ENCODE measurements at places on chromosomes 7 and 10.

- DNase-seq: no peak
Observed at GRCh38 chr10:124353896-124354295, 64.8 kb downstream of the OAT start.

DNA sequence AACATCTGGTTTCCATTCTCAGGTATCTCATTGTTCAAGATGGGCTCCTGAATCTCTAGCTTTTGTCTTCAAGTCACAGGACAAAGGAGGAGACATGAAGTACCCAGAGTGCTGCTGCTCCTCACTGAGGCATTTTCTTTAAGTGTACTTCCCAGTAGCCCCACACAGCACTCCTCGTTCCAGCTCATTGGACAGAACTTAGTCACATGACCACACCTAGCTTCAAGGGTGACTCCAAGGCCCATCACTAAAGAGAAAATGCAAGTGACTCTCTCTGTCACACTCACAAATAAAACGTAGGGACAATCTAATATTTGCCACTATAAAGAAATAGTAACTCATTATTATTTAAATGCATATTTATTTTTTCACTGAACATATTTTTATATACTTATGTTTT is 58.3 kb upstream of the NEUROD6 start:
- DNase-seq: no peak

DNA sequence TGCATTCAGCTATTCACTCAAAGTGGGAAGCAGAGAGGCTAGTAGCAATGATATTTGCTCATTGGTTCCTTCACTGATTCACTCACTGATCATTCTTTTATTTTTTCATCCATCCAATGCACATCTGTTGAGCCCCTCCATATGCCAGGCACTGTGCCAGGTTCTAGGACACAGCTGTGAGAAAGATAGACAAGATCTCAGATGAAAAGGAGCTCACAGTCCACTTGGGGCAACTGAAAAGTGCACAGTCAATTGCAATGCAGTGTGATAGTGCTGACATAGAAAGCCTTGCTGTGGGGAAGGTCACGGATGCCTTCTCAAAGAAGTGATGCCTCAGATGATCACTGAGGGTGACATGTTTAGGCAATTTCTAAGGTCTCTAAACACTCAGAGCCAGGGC is 262.3 kb downstream of the PTEN start:
- DNase-seq: no peak

GRCh38 chr10:116589926-116590325 is 833 bp upstream of the PNLIPRP1 start:
- DNase-seq: no peak

DNA sequence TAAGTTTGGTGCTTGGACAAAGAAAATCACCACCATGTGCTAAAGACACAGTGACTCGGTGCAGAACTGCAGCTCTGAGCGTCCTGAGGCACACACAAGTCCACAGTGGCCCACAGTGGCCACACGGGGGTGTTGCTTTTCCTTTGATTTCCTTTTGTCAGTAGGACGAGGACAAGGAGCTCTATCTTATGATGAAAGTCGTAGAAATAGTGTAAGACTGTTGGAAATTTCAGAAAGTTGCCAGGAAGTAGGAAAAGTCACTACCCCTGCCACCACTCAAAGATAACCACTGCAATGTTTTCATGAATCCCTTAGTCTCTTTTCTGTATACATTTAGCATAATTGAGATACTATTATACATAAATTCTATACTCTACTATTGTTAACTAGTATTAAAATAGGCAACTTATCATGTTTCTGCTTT is 146.0 kb downstream of the TNS3 start:
- DNase-seq: peak; percentile 57

DNA sequence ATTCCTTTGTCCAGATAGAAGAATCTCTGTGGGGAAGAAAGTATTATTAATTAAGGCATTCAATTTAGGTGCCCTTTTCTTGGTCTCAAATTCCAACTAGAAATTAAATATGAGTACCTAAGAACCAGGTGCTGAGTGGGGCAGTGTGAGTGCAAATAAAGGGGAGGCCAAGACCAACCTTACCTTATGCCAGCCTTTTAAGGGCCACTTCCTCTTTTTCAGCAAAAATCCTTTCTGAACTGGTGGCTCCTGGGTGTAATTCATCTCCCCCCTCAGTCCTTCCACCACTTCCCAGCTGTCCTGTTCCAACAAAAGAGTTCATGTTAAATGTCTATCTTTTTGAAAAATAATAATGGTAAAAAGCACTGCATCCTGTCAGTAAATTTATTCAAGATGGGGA is 108.2 kb downstream of the OSBPL3 start:
- no peak for DNase-seq

GRCh38 chr7:12327922-12328321 is 75.7 kb downstream of the VWDE start:
- no peak for DNase-seq

GRCh38 chr10:77531441-77532001 is 106.1 kb downstream of the KCNMA1 start:
- DNase-seq: peak; percentile 62

DNA sequence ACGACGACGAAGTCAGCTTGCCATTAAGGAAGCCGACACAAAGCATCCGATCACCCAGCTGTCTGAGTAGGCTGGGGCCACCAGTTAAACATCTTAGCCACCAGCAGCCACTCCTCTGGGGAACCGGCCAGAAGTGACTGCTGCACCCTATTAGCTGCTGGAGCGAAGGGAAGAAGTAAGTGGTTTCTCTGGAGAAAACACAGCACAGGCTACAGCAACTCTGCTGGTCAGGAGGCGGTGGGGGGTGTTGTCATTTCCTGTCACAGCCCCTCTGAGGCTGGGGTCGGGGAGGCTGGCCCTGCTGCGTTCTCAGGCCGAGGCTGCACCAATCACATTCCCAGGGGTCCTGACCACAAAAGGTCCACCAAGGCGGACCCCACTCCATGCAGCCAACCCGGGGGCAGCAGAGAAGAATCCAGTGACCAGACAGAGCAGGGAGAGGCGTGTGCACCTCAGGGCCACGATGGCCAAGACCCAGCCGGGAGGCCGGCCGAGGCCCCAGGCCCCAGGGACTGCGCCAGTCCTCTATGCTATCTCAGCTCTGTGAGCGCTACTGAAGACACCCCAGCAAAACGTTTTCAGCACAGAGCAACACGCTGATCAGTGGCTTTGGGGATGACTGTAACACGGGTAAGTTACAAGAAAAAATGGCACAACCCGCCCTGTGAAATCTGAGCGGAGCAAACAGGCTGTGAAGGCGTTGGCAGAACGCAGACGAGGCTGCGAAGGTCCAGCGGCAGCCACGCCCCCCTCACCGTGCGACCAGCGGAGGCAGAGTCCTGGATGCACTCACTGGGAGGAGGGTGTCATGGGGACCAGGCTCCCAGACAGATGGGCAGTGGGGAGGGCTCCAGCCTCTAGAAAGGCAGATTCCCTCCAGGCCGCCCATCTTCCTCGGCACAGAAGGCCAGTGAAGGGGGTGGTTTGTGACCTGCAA is 24.8 kb downstream of the STK32C start:
- DNase-seq: no peak

GRCh38 chr10:99682032-99682431 is 22.7 kb downstream of the ENTPD7 start:
- no peak for DNase-seq

GRCh38 chr10:102419269-102420180 is 940 bp upstream of the PSD start:
- no peak for DNase-seq

DNA sequence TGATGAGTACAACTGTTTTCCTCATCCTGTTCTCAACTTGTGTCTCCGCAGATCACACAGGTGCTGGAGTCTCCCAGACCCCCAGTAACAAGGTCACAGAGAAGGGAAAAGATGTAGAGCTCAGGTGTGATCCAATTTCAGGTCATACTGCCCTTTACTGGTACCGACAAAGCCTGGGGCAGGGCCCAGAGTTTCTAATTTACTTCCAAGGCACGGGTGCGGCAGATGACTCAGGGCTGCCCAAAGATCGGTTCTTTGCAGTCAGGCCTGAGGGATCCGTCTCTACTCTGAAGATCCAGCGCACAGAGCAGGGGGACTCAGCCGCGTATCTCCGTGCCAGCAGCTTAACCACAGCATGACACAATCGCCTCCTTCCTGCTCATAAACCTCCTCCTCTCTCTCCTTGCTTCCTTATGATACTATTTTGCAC is 126.7 kb upstream of the PRSS58 start:
- DNase-seq: peak; percentile 84

GRCh38 chr7:137453356-137453755 is 109.8 kb upstream of the PTN start:
- DNase-seq: no peak

DNA sequence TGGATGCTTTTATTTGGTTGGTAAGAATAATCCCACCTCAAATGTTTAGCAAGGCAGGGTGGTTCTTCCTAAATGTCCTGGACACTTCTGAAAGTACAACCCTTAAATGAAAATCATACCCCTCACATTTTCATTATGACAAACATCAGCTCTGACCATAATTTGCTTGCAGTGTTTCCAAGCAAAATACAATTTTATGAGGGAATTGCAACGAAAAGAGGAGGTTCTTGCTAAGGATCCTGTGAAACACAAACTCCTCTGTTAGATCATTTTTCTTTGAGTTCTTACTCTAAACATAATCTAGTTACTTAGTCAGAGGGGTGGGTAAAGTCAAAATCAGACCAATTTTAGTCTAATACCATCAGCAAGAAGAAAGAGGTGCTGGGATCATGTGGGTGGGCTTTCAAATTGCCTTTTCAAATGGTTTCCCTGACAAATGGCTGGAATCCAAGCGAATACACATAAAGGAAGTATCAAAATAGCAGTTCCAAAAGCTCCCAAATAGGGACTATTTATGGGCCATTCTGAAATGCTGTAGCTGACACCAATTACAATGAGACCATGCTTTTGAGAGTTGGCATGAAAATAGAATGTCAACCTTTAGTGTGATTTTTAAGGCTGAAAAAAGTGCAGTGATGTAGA is 164.9 kb upstream of the INHBA start:
- DNase-seq: no peak

DNA sequence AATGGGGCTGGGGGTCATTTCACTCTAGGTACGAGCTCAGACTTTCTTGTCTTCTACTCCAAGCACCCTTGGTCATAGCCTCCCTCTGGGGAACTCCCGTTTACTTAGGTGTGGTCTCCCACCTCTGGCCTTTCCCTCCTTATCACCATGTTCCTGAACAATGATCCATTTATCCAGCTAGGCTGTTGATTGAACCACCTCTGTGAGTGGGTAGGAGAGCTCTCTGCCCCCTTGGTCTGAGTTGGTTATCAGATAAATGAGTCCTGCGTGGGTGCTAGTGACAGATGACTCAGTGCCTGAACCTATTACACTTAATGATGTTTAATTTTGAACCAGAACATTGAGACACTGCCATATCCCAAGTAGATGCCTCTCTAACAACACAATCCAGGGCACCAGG is 9.4 kb downstream of the BLNK start:
- DNase-seq: no peak

DNA sequence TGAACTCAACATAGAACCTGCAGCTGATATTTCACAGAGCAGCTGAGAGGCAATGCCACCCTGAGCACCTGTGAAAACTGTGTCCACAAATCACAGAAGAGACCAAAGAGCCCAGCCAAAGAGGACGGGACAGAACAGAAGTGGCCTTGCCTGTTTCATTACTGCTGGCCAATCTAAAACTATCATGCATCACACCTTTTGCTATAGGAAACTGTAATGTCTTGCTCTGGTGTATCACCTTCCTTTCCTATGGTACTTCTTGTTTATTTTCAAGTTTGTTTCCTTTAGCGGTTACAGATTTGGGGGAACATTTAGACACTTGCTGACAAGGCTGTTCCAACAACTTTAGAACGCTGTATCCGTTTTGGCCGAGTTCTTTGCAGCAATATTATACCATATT is 80.3 kb downstream of the PIP4K2A start:
- no peak for DNase-seq

- no peak for DNase-seq
Observed at GRCh38 chr10:29056729-29057128, 232.1 kb upstream of the LYZL1 start.

DNA sequence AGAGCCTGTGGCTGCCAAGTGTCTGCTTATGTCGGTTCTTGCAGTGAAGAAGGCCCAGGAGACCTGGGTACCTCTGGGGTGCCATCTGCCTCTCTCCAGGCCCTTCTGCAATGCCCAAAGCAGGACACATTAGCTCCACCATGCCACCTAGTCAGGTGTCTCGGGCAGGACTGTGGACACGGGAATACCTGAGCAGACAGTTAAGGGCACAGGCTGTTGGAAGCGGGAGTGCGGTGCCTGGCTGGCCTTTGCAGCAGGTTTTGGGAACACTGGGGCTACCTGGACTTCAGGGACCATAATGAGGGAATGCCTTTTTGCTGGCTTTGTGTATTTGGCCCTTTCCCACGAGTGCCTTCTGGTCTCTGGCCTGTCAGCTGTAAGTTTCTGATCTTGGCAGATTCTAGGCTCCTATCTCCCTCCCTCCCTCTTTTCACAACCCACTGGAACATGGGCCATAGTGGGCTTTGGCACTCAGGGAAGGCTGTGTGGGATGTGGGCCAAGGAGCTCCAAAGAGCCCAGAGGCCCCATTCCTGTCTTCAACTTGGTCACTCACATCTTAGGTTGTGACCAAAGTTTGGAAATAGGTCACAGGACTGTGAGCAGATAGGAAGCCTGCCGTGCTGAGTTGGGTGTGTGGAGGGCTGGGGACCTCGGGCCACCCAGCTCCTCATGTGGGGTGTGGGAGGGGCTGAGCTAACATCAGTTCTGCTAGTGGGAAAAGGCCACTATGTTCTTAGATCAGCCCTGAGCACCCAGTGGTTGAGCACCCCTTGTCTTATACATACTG is 41.5 kb upstream of the CXCL12 start:
- no peak for DNase-seq

GRCh38 chr7:124700655-124701054 is 64.9 kb downstream of the GPR37 start:
- DNase-seq: no peak

- no peak for DNase-seq
Observed at GRCh38 chr7:50848203-50848602, 65.5 kb upstream of the GRB10 start.

GRCh38 chr10:120493411-120494312 is 36.6 kb downstream of the PLPP4 start:
- DNase-seq: no peak

DNA sequence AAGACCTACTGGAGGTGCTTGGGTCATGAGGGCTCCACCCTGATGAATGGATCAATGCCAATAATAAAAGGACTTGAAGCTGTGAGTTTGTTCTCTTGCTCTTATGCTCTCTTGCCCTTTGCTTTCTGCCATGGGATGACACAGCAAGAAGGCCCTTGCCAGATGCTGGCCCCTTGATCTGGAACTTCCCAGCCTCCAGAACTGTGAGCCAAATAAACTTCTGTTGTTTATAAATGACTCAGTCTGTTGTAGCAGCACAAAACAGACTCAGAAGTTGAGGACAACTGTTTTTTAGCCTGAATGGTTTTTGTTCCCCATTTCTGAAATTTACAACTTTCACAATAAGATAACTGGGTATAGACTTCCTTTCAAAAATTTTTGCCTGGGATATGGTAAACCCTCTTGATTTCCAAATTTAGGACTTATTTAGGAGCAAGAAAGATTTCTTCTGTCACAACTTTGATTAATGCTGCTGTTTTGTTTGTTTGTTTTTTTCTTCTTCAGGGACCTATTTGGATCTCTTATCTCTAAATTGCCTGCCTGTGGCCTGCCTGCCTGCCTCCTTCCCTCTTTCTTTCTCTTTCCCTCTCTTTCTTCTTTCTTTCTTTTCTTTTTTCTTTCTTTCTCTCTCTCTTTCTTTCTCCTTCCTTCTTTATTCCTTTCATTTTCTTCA is 12.1 kb downstream of the ENTPD1 start:
- no peak for DNase-seq

Data from skeletal muscle cell (primary cell).